ENCODE measurements at places on chromosomes 11 and 22. TPM values are rescaled to one million over a fixed set of nuclear protein-coding genes. Genes with fewer than 3 reads are reported as not detected.

The CELF1 gene
- 230 TPM for total RNA-seq

DNA sequence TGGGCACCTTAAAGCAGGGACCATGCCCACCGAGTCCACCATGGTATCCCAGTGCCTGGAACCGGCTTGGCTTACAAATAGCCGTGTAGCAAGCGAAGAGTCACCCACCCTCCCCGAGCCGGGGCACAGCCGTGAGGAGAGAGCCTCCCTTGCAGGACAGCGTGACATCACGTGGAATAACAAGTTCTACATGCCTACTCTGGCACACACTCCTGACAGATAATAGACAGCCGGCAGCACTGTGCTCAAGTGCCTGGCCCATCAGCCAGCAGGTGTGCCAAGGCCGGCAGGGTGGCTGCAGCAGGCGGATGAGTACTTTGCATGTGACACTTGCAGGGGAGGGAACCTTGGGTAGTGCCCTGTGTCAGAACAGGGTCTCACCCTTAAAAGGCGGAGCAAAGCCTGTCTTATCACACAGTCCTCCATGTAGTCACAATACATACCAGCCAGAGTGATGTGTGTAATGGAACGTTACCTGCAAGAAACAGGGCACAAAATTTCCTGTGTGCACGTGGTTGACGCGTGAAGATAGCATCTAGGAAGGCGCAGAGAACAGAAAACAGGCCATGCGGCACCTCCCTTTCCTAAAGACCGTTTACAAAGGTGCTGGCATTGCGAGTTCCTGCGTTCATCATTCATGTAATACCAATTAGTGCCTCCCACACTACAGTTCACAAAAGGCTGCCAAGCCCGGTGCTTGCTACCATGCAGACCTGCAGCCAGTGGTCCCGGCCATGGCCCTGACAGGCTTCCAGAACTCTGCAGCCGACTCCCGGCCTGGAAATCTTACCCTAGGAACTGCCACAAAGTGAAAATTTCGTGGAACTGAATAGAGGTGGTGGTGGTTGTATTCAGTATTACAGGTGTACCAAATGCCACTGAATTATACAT lies 16.4 kb downstream of the TOM1 start:
- DNase-seq = no peak

- no peak for DNase-seq
These were observed 1.1 kb downstream of the GTPBP1 start for GRCh38 chr22:38706901-38707195.

GRCh38 chr11:8809241-8809938 lies 101.6 kb upstream of the AKIP1 start:
- no peak for DNase-seq

DNA sequence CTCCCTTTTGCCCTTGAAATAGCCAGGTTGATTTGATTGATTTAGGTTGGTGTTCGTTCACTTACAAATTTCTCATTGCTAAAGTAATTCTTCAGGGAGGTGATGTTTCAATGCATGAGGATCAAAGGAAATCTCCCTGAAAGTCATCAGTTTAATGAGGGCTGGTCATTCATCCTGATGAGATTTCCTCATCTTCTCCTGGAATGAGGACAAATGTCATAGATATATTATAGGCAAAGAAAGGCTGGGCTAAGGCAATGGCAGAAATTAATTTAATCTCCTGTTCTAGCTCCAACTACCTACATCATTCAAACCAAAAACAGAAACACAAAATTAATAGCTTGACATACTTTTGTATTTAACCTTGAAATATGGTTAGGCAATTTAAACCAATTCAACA lies 1052.1 kb downstream of the LRRC4C start:
- DNase-seq = no peak

DNA sequence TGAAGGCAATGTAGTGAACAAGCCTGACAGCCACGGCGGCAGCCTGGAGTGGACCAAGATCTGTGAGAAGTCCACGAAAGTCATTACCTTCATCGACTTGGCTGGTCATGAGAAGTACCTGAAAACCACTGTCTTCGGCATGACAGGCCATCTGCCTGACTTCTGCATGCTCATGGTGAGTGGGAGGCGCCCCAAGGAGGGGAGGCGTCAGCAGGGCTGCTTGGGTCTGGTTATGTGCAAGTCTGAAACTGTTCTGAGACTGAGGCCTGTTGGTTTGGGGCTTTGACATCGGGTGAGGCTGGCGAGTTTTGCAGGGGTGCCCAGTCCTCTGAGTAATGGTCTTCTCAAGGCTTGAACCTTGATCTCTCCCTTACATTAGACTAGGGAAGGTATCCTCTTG lies 11.1 kb downstream of the GTPBP1 start:
- DNase-seq = no peak
